ENCODE measurements at places on chromosomes 2 and 18.

- no peak for DNase-seq
These were observed 155.7 kb downstream of the DYSF start for GRCh38 chr2:71609029-71609428.

DNA sequence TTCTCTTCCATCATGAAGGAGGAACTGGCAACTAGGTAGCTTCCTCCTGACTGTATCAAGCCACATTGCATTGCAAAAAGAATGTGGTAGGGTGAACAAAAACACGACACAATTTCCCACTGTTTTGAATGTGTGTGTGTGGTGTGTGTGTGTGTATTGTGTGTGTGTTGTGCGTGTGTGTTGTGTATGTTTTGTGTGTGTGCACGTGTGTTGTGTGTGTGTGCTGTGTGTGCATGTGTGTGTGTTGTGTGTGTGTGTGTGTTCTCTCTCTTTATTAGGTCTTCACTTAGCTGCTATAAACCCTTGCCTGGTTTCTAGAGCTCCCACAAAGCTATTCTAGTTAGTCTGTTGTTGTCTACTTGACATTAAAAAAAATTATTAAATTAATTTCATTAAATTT is 550.0 kb upstream of the GYPC start:
- no peak for DNase-seq

DNA sequence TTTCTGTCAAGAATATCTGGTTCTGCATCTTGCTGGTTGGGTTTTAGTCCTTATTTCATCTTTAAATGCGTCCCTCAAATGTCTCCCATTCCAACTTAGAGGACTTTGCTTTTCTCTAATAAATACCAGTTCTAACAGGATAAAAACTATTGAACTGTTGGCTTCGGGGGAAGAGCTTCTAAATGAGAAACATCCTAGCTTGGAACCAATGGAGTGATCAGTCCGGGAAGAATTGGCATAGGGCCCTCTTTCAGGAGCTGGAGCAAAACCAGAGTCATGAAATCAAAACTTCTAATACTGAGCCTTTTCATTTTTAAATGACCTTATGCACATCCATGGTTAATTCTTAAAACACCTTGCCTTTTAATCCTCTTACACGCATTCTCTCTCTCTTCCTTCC is 401.6 kb upstream of the SMIM21 start:
- no peak for DNase-seq

- no peak for DNase-seq
These were observed 16.9 kb downstream of the HS1BP3 start for GRCh38 chr2:20633794-20634506.

GRCh38 chr2:18271370-18272147 is 288.9 kb downstream of the RDH14 start:
- DNase-seq: no peak

DNA sequence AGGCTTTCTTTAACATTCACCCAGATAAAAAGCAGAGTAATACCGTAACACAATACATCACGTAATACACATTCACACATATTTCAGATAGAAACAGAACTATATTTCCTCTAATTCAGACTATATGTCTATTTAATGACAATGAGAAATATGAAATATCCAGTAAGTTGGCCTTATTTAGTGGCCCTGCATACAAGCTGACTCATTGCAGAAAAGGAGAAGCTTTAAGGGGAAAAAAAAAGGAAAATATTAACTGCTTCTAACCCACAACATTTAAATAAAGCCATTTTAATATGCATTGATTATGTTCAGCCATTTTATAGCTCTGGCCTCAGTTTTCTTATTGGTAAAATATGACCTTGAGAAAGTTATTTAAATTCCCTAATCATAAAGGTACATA is 94.8 kb downstream of the PPP1R1C start:
- DNase-seq: no peak

DNA sequence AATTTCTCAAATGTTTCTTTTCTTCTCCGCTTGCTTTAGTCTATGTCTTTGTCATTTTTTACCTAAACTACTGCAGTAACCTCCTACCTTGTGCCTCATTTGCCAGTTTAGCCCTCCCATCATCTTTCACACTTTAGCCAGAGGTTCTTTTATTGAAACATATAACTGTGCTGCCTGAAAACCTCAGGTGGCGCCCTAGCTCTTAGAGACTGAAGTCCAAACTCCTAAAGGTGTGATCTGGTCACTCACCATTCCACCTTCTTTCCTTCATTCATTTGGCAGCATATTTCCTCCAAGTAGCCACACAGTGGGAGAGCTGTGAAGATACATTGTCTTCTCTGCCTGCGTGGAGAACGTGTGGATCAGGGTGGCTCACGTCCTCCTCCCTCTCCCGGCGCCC is 98.2 kb upstream of the MAPRE2 start:
- no peak for DNase-seq

DNA sequence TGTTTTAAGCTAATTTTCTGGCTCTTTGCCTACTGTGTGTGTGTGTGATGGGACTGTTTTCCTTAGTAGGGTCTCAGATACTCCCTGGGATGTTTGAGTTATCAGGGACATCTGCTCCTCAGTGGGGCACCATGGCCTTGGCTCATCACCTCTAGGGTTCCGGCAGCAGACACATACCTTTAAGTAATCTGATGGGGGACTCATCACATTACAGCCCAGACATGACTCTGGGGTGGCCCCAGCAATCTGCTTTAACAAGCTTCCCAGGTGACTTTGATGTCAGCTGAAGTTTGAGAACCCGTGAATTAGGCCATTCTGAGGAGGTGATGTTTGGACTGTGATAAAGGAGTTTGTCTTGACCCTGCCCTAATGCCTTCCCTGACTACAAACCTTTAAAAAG is 38.8 kb downstream of the DDX18 start:
- DNase-seq: no peak

- peak; percentile 97 for DNase-seq
These were observed 164.3 kb upstream of the SIX2 start for GRCh38 chr2:45173513-45173912.

DNA sequence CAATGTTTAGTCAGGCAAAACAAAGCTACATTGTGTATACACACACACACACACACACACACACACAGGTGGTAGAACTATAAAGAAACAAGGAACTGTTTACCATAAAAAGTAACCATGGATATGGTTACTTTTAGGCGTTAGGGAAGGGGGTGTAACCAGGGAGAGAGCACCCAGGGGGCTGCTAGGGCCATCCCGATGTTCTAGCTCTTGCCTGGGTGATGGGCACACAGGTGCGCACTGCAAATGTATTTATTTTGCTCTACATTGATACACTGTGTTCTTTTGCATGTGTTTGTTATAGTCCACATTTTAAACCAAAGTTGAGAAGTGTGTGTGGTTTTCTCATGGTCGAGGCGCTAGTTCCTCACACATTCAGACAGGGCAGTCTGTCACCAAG is 69.8 kb upstream of the MYCN start:
- DNase-seq: no peak

GRCh38 chr18:47050468-47050867 is 15.0 kb upstream of the ELOA2 start:
- peak; percentile 63 for DNase-seq

GRCh38 chr2:129767346-129768035 is 212.0 kb upstream of the RAB6C start:
- DNase-seq: no peak

DNA sequence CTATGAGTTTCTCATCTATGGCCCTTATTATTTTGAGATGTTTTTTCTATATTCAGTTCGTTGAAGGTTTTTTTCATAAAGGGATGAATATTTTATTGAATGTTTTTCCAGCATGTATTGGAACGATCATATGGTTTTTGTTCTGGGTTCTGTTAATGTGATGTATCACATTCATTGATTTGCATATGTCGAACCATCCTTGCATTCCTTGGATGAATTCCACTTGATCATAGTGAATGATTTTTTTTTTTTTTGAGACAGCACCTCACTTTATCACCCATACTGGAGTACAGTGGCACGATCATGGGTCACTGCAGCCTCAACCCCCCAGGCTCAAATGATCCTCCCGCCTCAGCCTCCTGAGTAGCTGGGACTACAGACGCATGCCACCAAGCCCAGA is 5.5 kb upstream of the NEMP2 start:
- peak; percentile 23 for DNase-seq

DNA sequence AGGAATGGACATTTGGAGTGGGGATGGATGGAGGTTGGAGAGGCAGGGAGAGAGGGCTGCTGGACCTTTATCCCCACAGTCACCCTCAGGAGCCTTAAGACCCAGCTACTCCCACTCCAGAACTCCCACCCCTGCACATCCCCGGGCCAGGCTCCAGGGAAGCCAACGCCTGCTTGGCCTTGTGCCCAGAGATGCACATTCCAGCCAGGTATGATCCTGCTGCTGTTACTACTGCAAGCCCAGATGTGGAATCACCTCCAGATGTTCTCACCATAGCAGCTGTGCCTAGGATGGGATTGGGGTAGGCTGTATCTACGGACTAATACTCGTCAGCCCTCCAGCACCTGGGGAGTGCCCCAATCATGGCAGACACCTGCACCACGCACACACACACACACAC is 71.7 kb downstream of the ZFP36L2 start:
- peak; percentile 41 for DNase-seq

DNA sequence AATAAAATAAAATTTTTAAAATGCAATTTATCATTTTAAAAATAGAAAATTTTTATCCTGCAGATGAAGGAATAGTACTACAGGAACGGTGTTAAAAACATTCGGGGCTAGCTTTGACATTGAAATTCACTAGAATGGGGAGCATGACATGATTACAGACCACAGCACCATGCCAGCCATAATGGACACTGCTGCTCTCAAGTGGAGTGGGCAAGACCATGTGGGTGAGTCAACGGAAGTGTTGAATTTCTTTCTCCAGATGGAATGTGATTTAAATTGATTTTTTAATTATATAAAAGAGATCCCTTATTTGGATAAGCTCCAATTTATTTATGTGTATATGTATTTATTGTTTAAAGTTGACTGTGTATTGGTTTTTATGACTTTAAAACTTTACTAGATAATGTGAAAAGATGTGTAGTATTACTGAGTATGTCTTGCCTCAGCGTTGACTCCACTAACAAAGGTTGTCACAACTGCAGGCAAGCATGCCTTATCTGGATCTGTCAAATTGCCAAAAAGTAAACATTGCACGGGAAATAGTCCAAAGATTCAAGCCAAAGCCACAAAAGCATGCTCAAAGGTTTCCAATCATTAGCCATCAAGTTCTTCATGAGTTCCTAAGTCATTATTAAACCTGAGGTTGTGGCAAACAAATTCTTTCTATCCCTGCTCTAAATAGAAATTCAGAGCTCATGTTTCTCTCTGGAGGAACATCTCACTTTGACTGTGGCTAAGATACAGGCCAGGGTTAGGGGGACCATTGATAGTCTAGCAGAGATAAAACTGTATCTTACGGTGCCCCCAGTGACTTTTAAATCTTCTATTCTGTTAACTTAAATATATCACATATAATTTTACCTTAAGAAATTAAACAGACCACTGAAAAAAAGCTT is 536.9 kb downstream of the TMX3 start:
- DNase-seq: peak; percentile 55

GRCh38 chr2:131425231-131425941 is 50.5 kb upstream of the TUBA3D start:
- no peak for DNase-seq

DNA sequence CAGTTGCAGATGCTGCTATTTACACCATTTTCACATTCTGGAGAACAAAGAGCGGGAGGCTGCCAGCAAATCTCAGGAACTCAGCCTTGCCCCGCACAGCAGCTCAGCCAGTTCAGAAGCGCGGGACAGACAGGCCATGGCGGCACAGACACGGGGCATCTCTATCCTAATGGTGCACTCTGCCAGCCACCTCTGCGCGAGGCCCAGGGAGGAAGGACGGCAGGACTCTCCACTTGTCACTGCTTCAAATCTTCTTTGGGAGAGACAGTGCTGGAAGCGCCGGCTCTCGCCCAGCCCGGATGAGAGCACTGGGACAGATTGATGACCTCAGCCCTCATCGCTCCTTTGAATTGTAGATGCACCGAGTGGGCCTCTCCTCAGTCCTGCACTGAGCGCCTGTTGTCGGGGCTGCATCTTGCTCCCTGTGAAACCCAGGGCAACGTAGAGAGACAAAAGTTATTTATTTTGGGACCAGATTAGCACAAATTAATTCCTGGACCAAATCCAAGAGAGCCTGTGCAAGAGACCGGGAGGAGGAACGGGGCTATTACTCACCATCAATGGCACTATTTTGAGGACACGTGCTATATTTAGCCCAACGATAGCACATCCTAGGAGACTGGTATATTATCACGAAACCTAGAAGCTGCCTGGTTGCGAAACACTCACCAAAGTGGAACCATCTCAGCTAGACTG is 211.4 kb upstream of the SMIM21 start:
- DNase-seq: no peak

- DNase-seq: peak; percentile 97
These were observed 100.7 kb downstream of the RAPGEF4 start for GRCh38 chr2:172836347-172836821.
